ENCODE measurements at places on chromosomes 6 and 20.

- no peaks in the 10 kb centered on the region for H3K36me3 ChIP-seq
- no peak overlapping the region for H3K4me3 ChIP-seq
- no peak overlapping the region for H3K27ac ChIP-seq
- DNase-seq: no peak
- H3K27me3 ChIP-seq: no peaks in the 10 kb centered on the region
- no peaks in the 10 kb centered on the region for H3K4me1 ChIP-seq
Measured at GRCh38 chr6:153727885-153728284, 311.2 kb upstream of the OPRM1 start.

DNA sequence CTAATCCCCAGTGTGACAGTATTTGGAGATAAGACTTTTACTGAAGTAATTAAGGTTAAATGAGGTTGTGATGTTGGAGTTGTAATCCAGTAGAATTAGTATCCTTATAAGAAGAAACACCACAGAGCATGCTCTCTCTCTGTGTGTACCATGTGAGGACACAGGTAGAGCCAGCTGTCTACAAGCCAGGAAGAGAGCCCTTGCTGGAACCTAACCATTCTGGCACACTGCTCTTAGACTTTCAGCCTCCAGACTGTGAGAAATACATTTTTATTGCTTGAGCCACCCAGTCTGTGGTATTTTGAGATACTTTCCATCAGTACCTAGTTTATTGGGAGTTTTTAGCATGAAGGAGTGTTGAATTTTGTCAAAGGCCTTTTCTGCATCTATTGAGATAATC lies 110.2 kb downstream of the PHF3 start:
- H3K4me3 ChIP-seq: no peak overlapping the region
- no peaks in the 10 kb centered on the region for H3K4me1 ChIP-seq
- H3K27me3 ChIP-seq: peaks cover 5% of the 10 kb centered on the region
- no peak overlapping the region for H3K27ac ChIP-seq
- no peak for DNase-seq
- H3K36me3 ChIP-seq: peaks cover 4% of the 10 kb centered on the region

- H3K4me1 ChIP-seq: no peaks in the 10 kb centered on the region
- DNase-seq: no peak
- no peak overlapping the region for H3K4me3 ChIP-seq
- no peaks in the 10 kb centered on the region for H3K27me3 ChIP-seq
Measured at GRCh38 chr20:14422892-14423291, 85.5 kb upstream of the FLRT3 start.

DNA sequence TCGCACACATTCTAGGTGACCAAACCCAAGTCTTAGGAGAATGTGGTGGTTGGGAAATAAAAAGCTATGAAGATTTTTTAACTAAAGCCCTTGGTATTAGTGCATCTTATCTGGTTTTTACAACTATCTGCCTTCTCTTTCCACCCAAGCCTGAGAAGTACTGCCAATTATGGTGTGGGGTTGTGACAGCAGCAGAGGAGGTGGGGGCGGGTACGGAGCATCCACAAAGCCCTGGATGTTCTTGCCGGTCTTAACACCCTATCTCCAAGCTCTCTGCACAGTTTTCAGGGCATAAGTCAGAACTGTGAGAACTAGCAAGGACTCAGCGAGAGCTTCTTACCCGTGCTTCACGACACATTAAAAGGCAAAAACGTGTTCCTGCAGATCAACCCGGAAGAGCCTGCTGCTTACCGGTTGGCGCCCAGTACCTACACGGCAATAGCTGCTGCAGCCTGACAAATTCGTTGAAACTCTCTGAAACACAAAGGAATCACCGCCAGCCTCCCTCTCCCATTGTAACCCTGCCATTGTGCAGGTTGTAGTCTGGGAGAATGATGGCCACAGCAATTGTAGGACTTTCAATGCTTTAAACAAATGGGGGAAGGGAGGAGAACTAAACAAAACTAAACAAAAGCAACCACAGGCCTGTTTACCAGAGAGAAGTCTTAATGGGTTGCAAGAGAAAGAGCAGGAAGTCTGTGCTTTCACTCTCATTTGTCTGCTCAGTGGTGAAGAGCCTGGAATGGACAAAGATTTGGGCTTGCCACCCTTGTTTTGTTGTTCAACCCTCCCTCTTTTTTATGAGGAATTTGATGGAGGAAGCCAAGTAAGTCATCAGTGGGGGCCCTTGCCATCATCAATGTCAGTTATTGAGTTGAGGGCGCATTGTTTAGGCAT lies 461.0 kb upstream of the JARID2 start:
- H3K4me1 ChIP-seq: peaks cover 31% of the 10 kb centered on the region
- H3K4me3 ChIP-seq: no peak overlapping the region
- H3K36me3 ChIP-seq: no peaks in the 10 kb centered on the region
- H3K27me3 ChIP-seq: peaks cover 6% of the 10 kb centered on the region
- no peak for DNase-seq
- no peak overlapping the region for H3K27ac ChIP-seq

GRCh38 chr6:121236984-121237383 lies 97.3 kb downstream of the TBC1D32 start:
- no peak overlapping the region for H3K27ac ChIP-seq
- no peaks in the 10 kb centered on the region for H3K27me3 ChIP-seq
- DNase-seq: no peak
- peaks cover 3% of the 10 kb centered on the region for H3K4me1 ChIP-seq

DNA sequence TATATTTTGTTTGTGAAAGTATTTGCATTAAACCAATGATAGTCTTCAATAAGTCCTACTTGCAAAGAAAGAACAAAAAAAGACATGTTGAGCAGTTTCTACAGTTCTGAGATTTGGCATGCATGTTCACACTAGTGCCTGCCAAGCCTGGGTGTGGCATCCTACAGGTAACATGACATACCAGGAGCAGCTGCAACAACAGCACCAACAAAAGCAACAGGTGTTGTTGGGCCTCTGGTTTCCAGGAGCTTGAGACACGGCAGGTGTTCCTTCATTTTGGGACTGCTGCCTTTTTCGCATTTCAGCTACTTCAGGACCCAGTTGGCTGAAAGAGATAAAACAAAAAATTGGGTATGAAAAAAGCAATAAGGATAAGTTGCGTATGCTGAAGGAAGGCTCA lies 41.2 kb upstream of the MTRF1L start:
- peaks cover 12% of the 10 kb centered on the region for H3K36me3 ChIP-seq
- no peak for DNase-seq
- no peaks in the 10 kb centered on the region for H3K4me1 ChIP-seq
- no peak overlapping the region for H3K27ac ChIP-seq
- H3K4me3 ChIP-seq: no peak overlapping the region
- no peaks in the 10 kb centered on the region for H3K27me3 ChIP-seq

- H3K27me3 ChIP-seq: peaks cover 9% of the 10 kb centered on the region
- DNase-seq: no peak
- no peak overlapping the region for H3K4me3 ChIP-seq
- no peaks in the 10 kb centered on the region for H3K36me3 ChIP-seq
Measured at GRCh38 chr20:24767623-24768100, 181.4 kb upstream of the CST7 start.

- no peak for DNase-seq
- H3K36me3 ChIP-seq: no peaks in the 10 kb centered on the region
- H3K4me1 ChIP-seq: no peaks in the 10 kb centered on the region
- no peak overlapping the region for H3K4me3 ChIP-seq
Measured at GRCh38 chr20:11716239-11716944, 201.3 kb upstream of the BTBD3 start.

DNA sequence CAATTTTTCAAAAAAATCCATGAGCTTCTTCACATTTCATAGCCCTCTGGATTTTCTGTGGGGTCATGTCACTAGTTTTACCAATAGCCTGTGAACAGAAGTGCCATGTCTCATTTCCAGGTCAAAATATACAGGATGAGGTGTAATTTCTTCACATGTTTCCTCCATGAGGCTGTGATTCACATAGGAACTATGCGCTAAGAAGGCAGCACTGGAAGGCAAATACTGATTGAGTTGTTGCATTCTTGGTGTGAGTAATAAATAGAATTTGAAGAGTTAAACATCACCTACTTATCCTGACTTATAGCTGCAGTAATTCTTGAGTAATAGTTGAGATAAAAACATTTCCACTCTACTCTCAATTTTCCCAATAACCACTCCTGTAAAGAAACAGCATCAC lies 442.3 kb downstream of the HAO1 start:
- no peaks in the 10 kb centered on the region for H3K4me1 ChIP-seq
- no peak overlapping the region for H3K4me3 ChIP-seq
- H3K36me3 ChIP-seq: no peaks in the 10 kb centered on the region
- H3K27ac ChIP-seq: no peak overlapping the region
- DNase-seq: no peak

- no peaks in the 10 kb centered on the region for H3K4me1 ChIP-seq
- no peak for DNase-seq
- peaks cover 11% of the 10 kb centered on the region for H3K27me3 ChIP-seq
- no peak overlapping the region for H3K27ac ChIP-seq
- no peaks in the 10 kb centered on the region for H3K36me3 ChIP-seq
Measured at GRCh38 chr6:151275566-151275965, 35.8 kb downstream of the AKAP12 start.

- no peaks in the 10 kb centered on the region for H3K36me3 ChIP-seq
- H3K4me3 ChIP-seq: no peak overlapping the region
- peaks cover 23% of the 10 kb centered on the region for H3K4me1 ChIP-seq
- no peak for DNase-seq
- no peak overlapping the region for H3K27ac ChIP-seq
- no peaks in the 10 kb centered on the region for H3K27me3 ChIP-seq
Measured at GRCh38 chr6:108953681-108954080, 105.5 kb downstream of the ARMC2 start.

GRCh38 chr20:642398-643174 lies 10.4 kb downstream of the SRXN1 start:
- H3K4me1 ChIP-seq: peaks cover 21% of the 10 kb centered on the region
- H3K27ac ChIP-seq: no peak overlapping the region
- peak overlapping the region; percentile 73 for H3K4me3 ChIP-seq
- peaks cover 2% of the 10 kb centered on the region for H3K27me3 ChIP-seq
- no peak for DNase-seq
- peaks cover 1% of the 10 kb centered on the region for H3K36me3 ChIP-seq

DNA sequence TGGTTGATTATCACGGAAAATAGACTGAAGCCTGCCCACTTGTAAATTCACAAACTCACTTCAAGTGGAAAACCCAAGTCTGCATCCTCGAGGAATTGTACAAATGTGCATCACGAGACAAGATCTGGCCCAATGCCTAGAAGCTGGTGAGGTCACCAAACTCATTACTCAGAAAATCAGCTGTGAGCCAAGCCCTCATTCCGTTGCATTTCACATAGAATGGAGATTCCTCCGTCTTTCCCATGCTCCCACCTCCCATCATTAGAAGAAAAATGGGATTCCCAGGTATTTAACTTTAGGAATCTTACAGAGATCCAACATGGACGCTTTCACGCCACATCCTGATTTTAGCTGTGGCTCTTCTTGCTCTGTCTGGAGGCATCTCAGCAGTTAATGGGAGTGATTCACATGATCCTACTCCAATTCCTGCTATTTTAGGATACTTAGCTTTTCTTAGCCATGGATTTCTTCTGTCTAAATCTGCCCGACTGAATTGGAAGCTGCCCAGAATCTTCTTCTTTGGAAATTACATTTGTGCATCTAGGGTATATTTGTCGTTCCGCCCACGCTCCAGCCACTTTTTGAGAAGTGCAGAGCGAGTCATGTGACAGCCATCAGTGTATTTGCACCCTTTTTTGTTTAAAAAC lies 68.7 kb upstream of the STMND1 start:
- H3K36me3 ChIP-seq: no peaks in the 10 kb centered on the region
- H3K4me3 ChIP-seq: no peak overlapping the region
- H3K4me1 ChIP-seq: peaks cover 6% of the 10 kb centered on the region
- DNase-seq: no peak

- no peak overlapping the region for H3K4me3 ChIP-seq
- H3K27ac ChIP-seq: no peak overlapping the region
- DNase-seq: no peak
- H3K27me3 ChIP-seq: no peaks in the 10 kb centered on the region
- no peaks in the 10 kb centered on the region for H3K4me1 ChIP-seq
Measured at GRCh38 chr6:21500314-21501020, 93.1 kb upstream of the SOX4 start.

DNA sequence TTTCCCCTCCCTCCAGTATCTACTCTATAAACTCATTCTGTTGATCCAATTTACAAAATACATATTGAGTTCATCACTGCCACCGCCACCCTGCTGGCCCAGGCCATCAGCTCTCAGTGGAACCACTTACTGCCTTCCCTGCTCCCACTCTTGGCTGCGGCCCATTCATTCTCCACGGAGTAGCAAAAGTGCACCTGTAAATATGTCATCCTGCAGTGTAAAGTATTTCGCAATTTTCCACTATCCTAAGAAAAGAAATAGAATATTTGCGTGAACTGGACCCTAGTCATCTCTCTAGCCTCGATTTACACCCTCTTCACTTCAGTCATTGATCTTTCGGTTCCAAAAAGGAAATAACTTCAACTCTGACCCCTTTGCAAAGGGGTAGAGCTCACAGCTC lies 258.3 kb upstream of the TFAP2D start:
- H3K36me3 ChIP-seq: peaks cover 4% of the 10 kb centered on the region
- H3K4me3 ChIP-seq: no peak overlapping the region
- no peak overlapping the region for H3K27ac ChIP-seq
- H3K27me3 ChIP-seq: no peaks in the 10 kb centered on the region
- no peaks in the 10 kb centered on the region for H3K4me1 ChIP-seq

DNA sequence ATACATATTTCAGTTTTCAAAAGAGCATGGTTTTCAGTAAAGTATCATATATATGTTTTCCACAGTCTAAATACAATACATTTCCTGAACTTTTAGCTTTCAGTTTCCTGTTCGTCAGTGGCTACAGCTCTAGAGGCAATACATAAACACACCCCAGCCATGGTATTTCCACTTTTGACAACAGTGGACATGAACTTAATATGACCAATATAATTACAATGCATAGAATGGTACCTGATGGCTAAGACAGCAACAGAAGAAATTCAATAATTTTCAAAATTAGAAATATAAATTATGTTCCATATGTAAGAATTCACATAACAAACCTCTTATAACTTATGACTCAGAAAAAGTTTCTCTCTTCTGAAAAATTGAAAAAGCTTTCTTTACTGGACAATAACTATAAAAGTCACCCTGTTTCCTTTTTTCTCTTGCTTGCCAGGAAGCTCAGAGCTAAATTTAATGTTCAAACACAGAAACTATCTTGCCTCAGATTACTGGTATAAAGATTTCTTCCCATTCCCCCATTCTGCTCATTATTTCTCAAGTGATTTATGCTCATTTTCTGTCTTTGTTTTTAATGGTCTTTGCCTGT lies 19.2 kb downstream of the FKBP5 start:
- peaks cover 47% of the 10 kb centered on the region for H3K4me1 ChIP-seq
- peak; percentile 30 for DNase-seq
- H3K4me3 ChIP-seq: peak overlapping the region; percentile 83
- H3K27ac ChIP-seq: peak overlapping the region; percentile 90
- H3K27me3 ChIP-seq: peaks cover 2% of the 10 kb centered on the region

DNA sequence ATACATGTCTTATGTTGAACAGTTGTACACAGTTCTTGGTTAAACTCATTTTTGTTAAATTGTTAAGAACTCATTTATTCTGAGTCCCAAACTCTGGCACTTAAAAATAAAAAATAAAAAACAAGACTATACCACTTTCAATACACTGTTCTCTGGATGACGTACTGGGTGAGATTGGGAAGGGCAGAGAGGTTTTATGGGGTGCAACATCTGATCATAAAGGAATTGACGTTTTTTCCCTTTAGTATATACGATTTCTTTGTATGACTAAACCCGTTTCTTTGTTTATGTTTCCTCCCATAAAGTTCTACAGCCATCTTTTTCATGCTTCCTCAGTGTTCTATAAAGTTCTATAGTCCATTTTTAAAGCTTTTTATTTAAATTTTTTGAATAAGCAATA lies 69.1 kb downstream of the TRMT11 start:
- no peaks in the 10 kb centered on the region for H3K27me3 ChIP-seq
- DNase-seq: no peak
- peaks cover 28% of the 10 kb centered on the region for H3K36me3 ChIP-seq
- H3K27ac ChIP-seq: no peak overlapping the region
- H3K4me1 ChIP-seq: peaks cover 8% of the 10 kb centered on the region
- H3K4me3 ChIP-seq: no peak overlapping the region

- no peak overlapping the region for H3K4me3 ChIP-seq
- H3K4me1 ChIP-seq: peaks cover 6% of the 10 kb centered on the region
- H3K36me3 ChIP-seq: peaks cover 7% of the 10 kb centered on the region
- H3K27ac ChIP-seq: no peak overlapping the region
Measured at GRCh38 chr6:3151691-3152090, 5.7 kb downstream of the TUBB2A start.

All from immature natural killer cell (primary cell).